HCEC 1CT (cell line): ENCODE measurements at places on chromosomes 7 and 10.

DNA sequence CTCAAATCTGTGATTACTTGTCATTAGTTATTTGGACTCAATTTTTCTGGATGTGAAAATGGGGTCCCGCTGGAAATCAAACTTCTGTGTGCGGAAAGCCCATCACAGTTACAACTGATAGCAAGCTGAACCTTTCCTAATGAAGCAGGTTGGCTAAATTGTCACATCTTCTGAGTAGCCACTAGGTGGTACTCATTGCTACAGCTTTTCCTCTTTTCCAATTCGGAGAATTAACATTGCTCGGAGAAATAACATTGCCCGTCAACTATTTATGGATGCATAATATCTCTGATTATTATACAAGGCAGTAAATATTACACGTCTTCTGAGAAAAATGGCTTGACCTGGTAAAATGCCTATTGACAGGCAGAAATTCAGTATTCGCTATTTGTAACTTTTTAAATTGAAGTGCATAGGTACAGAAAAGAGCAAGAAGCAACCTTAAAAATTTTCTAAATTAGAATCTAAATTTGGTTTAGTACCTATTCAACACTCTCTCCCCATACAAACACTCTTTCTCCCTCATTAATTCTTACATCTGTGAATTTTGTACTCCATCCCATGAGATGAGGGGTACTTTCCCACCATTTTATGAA, 17.3 kb upstream of the BLOC1S2 start:
- peak; percentile 49 for DNase-seq

DNA sequence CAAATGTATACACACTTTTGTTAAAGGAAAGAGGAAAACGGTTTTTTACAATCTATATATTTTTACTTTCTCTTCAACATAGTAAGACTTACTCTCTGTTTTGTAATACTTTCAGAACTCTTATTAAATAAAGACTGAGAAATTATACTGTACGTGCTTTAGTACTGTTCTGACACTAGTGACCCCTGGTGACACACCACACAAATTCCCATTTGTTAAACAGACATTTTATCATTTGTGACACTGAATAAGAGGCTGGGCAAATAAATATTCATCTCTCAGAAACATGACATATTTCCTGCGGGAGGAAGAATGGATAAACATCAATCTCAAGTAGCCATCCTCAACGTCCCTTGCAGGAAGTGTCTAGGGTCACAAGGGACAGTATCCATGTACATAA, 68.9 kb upstream of the ZNF33B start:
- no peak for DNase-seq

DNA sequence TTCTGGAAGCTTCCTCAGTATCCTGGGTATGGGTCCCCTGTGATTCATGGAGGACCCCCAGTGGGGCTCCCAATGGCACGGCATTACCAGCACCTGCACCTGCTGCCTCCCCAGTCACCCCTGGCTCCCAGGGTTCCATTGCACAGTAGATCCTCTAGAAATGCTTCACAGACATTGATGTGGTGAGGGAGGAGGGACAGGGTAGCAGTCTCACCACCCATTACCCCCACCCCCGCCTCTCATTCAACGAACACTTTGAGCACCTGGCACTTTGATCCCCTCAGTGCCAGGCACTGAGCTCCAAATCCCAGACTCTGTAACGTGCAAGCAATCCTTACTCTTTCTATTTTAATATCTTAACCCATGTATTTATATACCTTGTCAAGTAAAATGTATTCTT, 26.8 kb upstream of the PSAP start:
- no peak for DNase-seq

DNA sequence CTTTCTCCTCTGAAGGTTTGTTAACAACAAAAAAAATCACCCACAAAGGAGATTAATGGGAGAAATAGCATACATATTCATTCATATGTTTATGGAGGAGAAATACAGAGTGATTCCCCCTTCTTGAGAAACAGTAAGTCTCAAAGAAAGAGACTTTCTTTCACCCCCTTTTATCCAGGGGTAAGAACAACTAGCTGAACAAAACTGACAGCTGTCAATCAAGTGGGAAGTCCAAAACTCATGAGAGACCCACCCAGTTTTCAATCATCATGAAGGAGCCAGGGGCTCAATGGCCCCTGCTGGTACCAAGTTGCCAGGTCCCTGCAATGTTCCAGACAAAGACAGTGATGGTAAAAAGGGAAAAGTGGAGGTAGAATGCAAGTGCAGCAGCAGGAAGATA, 1.9 kb upstream of the CYP3A43 start:
- DNase-seq: no peak
